ENCODE measurements at places on chromosomes 2 and 18. TPM values are rescaled to one million over a fixed set of nuclear protein-coding genes. Genes with fewer than 3 reads are reported as not detected.

LRATD1 gene
- total RNA-seq: not detected

NXPH2 gene
- not detected for total RNA-seq

G6PC2 gene
- not detected for total RNA-seq

SELENOI gene
- 36.6 TPM for total RNA-seq

DSC3 gene
- total RNA-seq: not detected

TNFRSF11A gene
- 1.2 TPM for total RNA-seq

CPLX4 gene
- not detected for total RNA-seq

NT5C1B gene
- total RNA-seq: not detected

IL18RAP gene
- 6.0 TPM for total RNA-seq

HOXD3 gene
- total RNA-seq: not detected

LTBP1 gene
- 2.2 TPM for total RNA-seq

SCRN3 gene
- 8.5 TPM for total RNA-seq

NAT8 gene
- total RNA-seq: not detected

GTF2A1L gene
- total RNA-seq: not detected

SLC66A2 gene
- total RNA-seq: 56.9 TPM

PDE1A gene
- total RNA-seq: not detected

CD8B2 gene
- total RNA-seq: not detected

TYMS gene
- total RNA-seq: 0.60 TPM

FAM237A gene
- total RNA-seq: not detected

ANKRD23 gene
- total RNA-seq: 11.2 TPM

ALPG gene
- total RNA-seq: not detected

TMEM198 gene
- 0.77 TPM for total RNA-seq

C1GALT1C1L gene
- not detected for total RNA-seq

TMEM200C gene
- total RNA-seq: not detected

BCL11A gene
- total RNA-seq: 2.5 TPM

C2orf81 gene
- 2.9 TPM for total RNA-seq

ZAP70 gene
- 406 TPM for total RNA-seq

VAMP8 gene
- total RNA-seq: 104 TPM

IL1RN gene
- total RNA-seq: 0.68 TPM

FSHR gene
- not detected for total RNA-seq

GATA6 gene
- not detected for total RNA-seq

SEC11C gene
- total RNA-seq: 78.9 TPM

INHA gene
- not detected for total RNA-seq

SLC9A2 gene
- total RNA-seq: not detected

RMDN2 gene
- 1.8 TPM for total RNA-seq

Measured in T-helper 17 cell (primary cell).